CD4-positive, alpha-beta T cell treated with Interleukin-15 for 4 hours (primary cell): ENCODE measurements at places on chromosomes 3 and 15.

GRCh38 chr15:63612300-63612699 is 15.1 kb downstream of the FBXL22 start:
- no peak for DNase-seq

DNA sequence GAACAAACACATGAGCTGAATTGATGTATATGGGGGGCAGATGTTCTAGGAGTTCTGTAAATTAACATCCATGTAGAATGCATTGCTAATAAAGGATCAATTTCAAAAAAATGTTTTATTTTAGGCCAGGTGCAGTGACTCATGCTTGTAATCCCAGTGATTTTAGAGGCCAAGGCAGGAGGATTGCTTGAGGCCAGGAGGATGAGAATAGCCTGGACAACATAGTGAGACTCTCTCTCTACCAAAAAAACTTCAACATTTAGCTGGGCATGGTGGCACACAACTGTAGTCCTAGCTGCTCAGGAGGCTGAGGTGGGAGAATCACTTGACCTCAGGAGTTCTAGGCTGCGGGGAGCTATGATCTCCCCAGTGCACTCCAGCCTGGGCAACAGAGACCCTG is 6.5 kb upstream of the NUP210 start:
- DNase-seq: no peak

GRCh38 chr3:194307849-194308248 is 43.3 kb downstream of the CPN2 start:
- no peak for DNase-seq

DNA sequence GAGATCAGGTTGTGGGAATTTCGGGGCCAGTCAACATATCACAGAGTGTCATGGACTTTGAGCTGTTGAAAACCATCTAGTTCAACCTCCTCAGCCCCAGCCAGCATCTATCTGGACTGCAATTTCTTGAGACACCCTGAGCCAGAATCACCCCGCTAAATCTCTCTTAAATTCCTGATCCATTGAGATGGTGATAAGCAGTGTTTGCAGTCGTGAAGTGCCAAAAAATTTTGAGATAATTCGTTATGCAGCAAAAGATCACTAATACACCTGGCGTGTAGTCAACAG is 29.3 kb downstream of the TMED3 start:
- DNase-seq: no peak
